ENCODE measurements at places on chromosomes 2 and 18. TPM values are rescaled to one million over a fixed set of nuclear protein-coding genes. Genes with fewer than 3 reads are reported as not detected.
A peak's percentile ranks its signal among the peaks of the same experiment; 100 is the strongest.

GRCh38 chr2:212766921-212767320 lies 228.3 kb upstream of the ERBB4 start:
- H3K4me1 ChIP-seq = no peaks in the 10 kb centered on the region
- no peak overlapping the region for H3K27ac ChIP-seq
- H3K4me3 ChIP-seq = no peak overlapping the region
- no peaks in the 10 kb centered on the region for H3K27me3 ChIP-seq

DNA sequence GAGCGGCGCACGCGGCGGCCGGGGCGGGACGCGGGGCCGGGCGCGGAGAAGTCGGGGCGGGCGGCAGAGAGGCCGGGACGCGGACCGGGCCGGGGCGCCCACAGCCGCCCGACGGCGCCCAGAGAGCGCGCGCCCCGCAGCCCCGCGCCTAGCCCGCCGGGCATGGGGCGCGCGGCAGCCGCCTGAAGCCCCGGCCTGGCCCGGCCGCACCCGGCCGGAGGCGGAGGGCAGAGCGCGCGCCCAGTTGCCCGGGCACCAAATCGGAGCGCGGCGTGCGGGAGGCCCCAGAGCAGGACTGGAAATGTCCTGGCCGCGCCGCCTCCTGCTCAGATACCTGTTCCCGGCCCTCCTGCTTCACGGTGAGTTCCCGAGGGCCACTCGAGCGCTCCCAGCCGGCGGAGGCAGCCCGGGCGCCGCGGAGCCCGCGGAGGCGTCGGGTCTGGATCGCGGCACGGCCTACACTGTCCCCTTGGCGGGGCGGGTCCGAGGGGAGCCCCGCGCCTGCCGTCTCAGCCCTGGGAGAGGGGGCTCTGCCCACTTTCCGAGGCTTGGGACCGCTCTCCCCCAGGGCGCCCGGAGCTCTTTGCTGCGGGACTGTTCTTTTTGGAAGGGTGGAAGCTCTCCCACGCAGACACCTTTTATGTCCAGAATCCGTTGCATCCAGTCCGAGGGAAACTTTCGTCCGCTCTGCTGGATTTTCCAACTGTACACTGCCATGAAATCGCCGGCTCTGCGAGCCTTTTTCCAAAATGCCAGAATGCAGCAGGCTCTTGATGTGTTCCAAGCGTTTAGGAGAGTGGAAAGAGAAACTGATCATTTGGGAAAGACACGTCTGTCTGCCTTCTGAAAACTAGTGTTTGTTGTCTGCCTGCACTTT lies 484 bp downstream of the APCDD1 start:
- no peak for DNase-seq
- H3K4me3 ChIP-seq = peak overlapping the region; percentile 58
- H3K27ac ChIP-seq = peak overlapping the region; percentile 6
- H3K36me3 ChIP-seq = no peaks in the 10 kb centered on the region
- H3K4me1 ChIP-seq = peaks cover 2% of the 10 kb centered on the region
- peaks cover 14% of the 10 kb centered on the region for H3K27me3 ChIP-seq

- no peak for DNase-seq
- H3K4me3 ChIP-seq = no peak overlapping the region
- peaks cover 3% of the 10 kb centered on the region for H3K27me3 ChIP-seq
- H3K36me3 ChIP-seq = no peaks in the 10 kb centered on the region
Observed at GRCh38 chr2:132403146-132403545, 13.5 kb upstream of the GPR39 start.

- no peaks in the 10 kb centered on the region for H3K27me3 ChIP-seq
- no peaks in the 10 kb centered on the region for H3K4me1 ChIP-seq
- no peak overlapping the region for H3K4me3 ChIP-seq
- no peak for DNase-seq
Observed at GRCh38 chr2:40090044-40090443, 311.0 kb upstream of the THUMPD2 start.

- peaks cover 2% of the 10 kb centered on the region for H3K36me3 ChIP-seq
- DNase-seq = peak; percentile 94
- no peaks in the 10 kb centered on the region for H3K27me3 ChIP-seq
- peaks cover 59% of the 10 kb centered on the region for H3K4me1 ChIP-seq
- H3K4me3 ChIP-seq = no peak overlapping the region
Observed at GRCh38 chr2:36371928-36372391, 16.4 kb downstream of the CRIM1 start.

- no peaks in the 10 kb centered on the region for H3K4me1 ChIP-seq
- no peak overlapping the region for H3K27ac ChIP-seq
- no peaks in the 10 kb centered on the region for H3K27me3 ChIP-seq
- H3K36me3 ChIP-seq = no peaks in the 10 kb centered on the region
- H3K4me3 ChIP-seq = no peak overlapping the region
Observed at GRCh38 chr18:9201224-9201623, 64.6 kb downstream of the ANKRD12 start.

DNA sequence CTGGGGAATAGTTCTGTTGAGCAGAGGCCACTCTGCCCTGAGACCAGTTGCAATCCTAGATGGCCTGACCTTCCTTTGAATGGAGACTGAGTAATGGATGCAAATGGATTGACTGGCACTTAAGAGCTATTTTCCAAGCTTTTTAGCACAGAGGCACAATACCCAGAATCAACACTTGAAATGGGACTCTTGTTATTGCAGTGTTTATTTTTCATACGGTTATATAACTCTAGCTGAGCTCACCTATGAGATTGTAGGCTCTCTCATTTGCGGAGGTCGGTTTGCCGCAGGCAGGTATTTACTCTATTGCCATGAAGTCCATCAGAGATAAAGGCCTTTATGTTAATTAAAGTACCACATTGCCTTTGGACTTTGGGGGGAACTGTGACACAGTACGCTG lies 422.3 kb upstream of the CELF4 start:
- H3K4me3 ChIP-seq = no peak overlapping the region
- no peaks in the 10 kb centered on the region for H3K36me3 ChIP-seq
- no peak for DNase-seq
- no peak overlapping the region for H3K27ac ChIP-seq
- H3K27me3 ChIP-seq = no peaks in the 10 kb centered on the region

DNA sequence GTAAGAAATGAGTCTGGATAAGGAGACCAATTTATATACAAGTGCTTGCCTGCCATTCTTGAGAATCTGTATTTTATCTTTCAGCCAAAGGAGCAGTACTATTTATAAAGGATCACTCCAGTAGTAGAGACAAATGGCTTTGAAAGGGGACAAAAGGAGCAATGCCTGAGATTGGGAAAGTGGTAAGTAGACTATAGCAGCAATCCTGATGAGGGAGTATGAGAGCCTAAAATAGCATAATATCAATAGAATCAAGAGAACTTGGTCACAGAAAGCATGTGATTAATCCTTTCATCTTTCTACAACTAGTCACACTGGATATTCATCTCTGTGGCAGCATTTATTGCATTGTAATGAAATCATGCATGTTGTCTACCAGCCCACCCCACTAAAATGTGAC lies 20.2 kb downstream of the NRXN1 start:
- no peaks in the 10 kb centered on the region for H3K36me3 ChIP-seq
- no peaks in the 10 kb centered on the region for H3K4me1 ChIP-seq
- DNase-seq = no peak
- no peaks in the 10 kb centered on the region for H3K27me3 ChIP-seq
- no peak overlapping the region for H3K27ac ChIP-seq
- no peak overlapping the region for H3K4me3 ChIP-seq

- peaks cover 6% of the 10 kb centered on the region for H3K27me3 ChIP-seq
- DNase-seq = no peak
- peaks cover 8% of the 10 kb centered on the region for H3K4me1 ChIP-seq
- no peak overlapping the region for H3K4me3 ChIP-seq
- no peaks in the 10 kb centered on the region for H3K36me3 ChIP-seq
Observed at GRCh38 chr2:101963198-101963597, 28.6 kb upstream of the IL1R2 start.

DNA sequence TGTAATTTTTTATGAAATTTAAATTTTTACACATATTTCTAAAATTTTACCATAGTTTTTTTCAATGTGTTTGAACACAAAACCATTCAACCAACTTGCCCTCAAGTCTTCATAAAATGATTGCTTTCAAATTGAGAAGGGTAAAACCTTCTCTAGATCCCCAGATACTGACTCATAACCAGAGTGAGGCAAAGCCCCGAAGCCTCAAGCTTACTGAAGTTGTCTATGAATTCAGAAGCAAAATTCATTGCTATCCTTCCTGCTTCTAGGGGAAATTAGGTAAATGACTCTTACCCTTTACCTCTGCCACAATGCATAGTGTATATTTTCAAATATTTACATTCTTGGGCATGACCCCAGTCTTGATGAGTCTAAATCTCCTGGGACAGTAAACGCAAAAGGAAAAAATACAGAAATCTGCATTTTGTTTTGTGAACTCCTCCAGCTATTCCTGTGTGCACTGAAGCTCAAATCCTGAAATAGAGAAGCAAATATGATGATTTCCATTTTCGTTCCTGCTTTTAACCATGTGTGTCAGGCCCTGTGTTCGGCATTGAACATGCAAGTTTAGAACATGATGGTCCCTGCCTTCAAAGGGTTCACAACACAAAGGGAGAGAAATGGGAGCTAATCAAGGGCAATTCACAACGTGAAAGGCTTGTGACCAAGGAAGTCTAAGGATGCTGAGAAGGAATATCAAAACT lies 246.3 kb downstream of the SUCLG1 start:
- H3K4me3 ChIP-seq = no peak overlapping the region
- H3K27me3 ChIP-seq = no peaks in the 10 kb centered on the region
- no peaks in the 10 kb centered on the region for H3K4me1 ChIP-seq
- no peaks in the 10 kb centered on the region for H3K36me3 ChIP-seq
- no peak overlapping the region for H3K27ac ChIP-seq
- DNase-seq = no peak

DNA sequence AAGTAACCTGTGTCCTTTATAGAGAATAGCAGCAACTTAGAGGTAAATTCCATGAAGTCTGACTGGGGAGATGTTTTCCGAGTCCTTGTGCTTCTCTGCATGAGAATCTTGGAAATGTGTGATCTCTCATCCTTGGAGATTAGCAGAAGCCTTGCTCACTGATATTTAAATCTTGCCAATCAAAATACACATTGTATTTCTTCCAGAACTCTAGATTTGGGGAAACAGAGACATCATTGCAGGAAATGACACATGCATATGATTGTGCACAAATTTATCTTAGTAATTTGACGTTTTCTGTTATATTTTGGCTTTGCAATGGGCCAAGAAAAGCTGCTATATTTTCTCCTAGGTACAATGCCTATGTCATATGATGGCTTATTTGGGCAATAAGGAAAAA lies 182.6 kb downstream of the ZNF804A start:
- H3K4me3 ChIP-seq = no peak overlapping the region
- DNase-seq = no peak
- no peaks in the 10 kb centered on the region for H3K4me1 ChIP-seq
- no peak overlapping the region for H3K27ac ChIP-seq

- no peak overlapping the region for H3K27ac ChIP-seq
- H3K27me3 ChIP-seq = no peaks in the 10 kb centered on the region
- no peak overlapping the region for H3K4me3 ChIP-seq
- H3K4me1 ChIP-seq = no peaks in the 10 kb centered on the region
- DNase-seq = no peak
- H3K36me3 ChIP-seq = peaks cover 5% of the 10 kb centered on the region
Observed at GRCh38 chr2:239136203-239136602, 264.6 kb downstream of the HDAC4 start.

DNA sequence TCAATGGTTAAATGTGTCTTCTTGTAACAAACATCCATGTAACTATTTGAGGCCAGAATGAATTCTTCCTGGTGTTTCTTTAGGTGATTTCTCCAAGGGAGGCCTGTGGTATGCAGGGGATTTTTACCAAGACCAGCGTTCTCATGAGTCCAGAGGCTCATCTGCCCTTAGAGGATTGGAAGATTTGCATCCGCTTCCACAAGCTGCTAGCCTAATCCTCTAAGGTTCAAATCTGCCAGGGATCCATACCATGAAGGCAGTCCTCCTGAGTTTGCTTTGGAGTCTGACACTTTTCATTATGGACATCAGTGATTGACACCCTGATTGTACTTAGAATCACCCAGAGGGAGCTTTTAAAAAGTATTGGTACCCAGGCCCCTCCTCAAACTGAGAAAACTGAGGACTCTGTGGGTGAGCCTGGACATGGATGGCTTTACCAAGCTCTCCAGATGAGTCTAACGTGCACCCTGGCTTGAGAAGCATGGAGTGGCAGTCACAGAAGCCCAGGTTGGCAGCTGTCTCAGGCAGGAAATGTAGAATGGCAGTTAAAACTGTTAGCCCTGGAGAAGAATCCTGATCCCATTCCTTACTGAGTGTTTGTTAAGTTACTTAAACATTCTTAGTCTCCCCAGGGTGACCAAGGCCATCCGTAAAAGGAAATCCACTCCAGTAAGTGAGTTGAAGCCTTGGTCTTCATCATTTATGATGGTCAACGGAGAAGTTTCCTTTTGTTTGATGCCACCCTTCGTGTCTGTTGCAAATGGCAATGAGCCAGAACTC lies 95.3 kb upstream of the RMDN2 start:
- H3K4me1 ChIP-seq = peaks cover 17% of the 10 kb centered on the region
- no peak overlapping the region for H3K4me3 ChIP-seq
- DNase-seq = no peak

GRCh38 chr2:203612246-203612645 lies 77.1 kb upstream of the RAPH1 start:
- no peaks in the 10 kb centered on the region for H3K4me1 ChIP-seq
- H3K27ac ChIP-seq = no peak overlapping the region
- DNase-seq = no peak
- no peaks in the 10 kb centered on the region for H3K36me3 ChIP-seq

GRCh38 chr2:33250417-33251029 lies 225.9 kb upstream of the RASGRP3 start:
- no peaks in the 10 kb centered on the region for H3K36me3 ChIP-seq
- no peak for DNase-seq
- H3K27ac ChIP-seq = no peak overlapping the region
- H3K27me3 ChIP-seq = no peaks in the 10 kb centered on the region
- H3K4me3 ChIP-seq = no peak overlapping the region

DNA sequence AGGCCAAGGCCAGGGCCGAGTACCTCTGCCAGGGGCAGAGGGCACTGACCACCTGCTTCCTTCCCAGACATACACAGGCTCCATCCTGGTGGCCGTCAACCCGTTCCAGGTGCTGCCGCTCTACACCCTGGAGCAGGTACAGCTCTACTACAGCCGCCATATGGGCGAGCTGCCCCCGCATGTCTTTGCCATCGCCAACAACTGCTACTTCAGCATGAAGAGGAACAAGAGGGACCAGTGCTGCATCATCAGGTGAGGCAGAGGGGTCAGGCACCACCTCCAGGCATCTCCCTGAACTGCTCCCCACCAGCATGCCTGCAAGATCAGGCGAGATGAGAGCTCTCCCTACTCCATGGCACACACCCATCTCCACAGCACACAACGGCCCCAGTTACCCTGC lies 31.1 kb downstream of the MYO7B start:
- peaks cover 7% of the 10 kb centered on the region for H3K4me1 ChIP-seq
- H3K27me3 ChIP-seq = peaks cover 2% of the 10 kb centered on the region
- no peak overlapping the region for H3K27ac ChIP-seq
- no peaks in the 10 kb centered on the region for H3K36me3 ChIP-seq

Gene ALK
- under 0.01 TPM for total RNA-seq

Gene TLX2
- not detected for total RNA-seq

Gene SCN7A
- 23.6 TPM for total RNA-seq

Gene SPP2
- not detected for total RNA-seq

Gene MAP2
- 51.0 TPM for total RNA-seq
